ENCODE measurements at places on chromosomes 6 and 20. TPM values are rescaled to one million over a fixed set of nuclear protein-coding genes. Genes with fewer than 3 reads are reported as not detected.

- no peak for DNase-seq
These were observed 580.1 kb downstream of the TFAP2B start for GRCh38 chr6:51398793-51399192.

DNA sequence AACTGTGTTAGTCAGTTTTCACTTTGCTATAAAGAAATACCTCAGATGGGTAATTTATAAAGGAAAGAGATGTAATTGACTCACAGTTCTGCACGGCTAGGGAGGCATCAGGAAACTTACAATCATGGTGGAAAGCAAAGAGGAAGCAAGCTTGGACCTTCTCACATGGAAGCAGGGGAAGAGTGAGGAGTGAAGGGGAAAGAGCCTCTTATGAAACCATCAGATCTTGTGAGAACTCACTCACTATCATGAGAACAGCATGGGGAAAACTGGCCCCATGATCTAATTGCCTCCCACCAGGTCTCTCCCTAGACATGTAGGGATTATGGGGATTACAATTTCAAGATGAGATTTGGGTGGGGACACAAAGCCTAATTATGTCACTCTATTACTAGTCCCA is 41.3 kb upstream of the PLAGL1 start:
- DNase-seq = no peak

DNA sequence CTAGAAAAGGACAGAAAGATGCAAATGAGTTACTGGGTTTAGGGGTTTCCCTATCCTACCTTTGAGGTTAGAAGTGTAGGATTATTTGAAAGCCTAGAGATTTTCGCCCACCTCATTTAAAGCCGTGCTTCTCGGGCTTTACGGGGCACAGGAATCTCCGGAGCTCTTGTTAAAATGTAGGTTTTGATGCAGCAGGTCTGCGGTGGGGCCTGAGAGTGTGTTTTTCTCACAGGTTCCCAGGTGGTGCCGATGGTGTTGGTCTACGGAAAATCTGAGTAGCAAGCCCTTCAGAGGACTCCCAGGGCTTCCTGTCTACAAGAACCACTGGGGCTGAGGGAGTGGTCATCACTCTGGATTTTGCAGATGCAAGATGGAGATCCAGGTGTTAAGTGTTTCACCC is 47.5 kb downstream of the TRAM2 start:
- no peak for DNase-seq

- DNase-seq = no peak
These were observed 3.0 kb upstream of the CCR6 start for GRCh38 chr6:167119670-167120582.

DNA sequence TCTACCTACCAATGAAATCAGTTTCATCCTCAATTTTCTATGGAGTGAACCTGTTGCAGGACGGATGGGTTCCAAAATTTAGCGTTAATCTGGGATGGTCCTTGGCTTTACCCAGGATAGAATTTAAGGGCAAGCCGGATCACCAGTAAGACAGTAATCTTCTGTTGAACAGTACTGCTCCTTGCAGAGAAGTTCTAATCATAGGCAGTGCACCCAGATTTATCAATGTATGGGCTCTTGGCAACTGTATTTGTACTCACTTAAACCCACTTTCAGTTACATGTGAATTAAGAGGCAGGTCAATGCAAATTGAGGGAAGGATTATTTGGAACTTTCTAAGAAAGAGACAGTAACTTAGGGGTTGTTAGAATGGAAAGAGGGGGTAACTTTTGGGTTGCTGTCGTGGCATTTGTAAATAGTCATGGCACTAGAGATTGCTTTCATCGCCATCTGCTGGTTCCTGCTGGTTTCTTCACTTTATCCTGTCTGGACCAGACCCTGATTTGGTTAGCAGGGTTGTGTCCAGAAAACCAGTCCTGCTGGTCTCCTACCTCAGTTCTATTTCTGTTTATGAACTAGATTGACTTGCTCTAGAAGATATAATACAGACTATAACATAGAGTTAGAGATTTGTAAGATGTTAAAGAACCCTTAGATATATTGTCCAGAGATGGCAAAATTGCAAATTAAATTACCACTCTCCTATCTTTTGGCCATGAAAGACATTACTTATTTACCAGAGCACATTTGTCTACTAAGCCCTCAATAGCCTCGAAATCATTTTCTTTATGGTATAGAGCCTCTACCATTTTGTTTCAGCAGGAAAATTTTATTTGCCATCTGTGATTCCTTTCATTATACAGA is 646.3 kb downstream of the UTRN start:
- DNase-seq = no peak

DNA sequence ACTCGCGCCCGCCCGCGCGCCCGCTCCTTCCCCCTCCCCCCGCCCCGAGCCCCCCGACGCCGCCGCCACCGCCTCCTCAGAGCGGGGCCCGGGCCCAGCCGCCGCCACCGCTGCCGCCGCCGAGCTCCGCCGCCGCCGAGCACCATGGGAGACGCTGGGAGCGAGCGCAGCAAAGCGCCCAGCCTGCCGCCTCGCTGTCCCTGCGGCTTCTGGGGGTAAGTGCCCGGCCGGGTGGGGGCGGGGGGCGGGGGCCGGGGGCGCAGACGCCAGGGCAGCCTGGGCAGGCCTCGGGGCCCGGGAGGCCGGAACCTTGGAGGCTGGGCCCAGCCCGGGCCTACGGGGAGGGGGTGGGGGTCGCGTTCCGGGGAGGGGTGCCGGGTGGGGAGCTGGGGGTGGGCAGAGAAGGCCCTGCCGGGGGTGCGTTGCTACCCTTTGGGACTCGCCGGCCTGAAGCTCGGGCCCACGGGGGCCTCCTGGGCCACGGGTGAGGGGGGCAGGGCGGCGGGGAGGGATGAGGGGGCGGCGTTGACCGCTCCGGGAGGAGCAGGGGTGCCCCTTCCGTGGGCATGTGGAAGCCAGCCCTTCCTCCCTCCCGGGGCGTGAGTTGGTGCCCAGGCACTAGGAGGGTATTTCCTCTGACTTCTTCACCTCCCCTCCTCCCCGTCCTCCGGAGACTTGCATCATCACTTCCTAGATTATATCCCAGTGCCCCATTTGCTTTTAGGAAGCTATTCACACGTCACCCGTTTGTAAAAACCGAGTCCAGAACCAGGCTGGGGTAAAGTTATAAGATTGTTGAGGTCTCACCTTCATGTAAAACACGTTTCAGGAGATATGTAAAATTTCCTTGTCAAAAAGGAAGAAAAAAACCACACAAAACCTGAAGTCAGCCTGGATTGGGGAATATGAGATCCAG is 533 bp downstream of the ZFAND3 start:
- no peak for DNase-seq

GRCh38 chr6:11811644-11812264 is 33.2 kb upstream of the ADTRP start:
- DNase-seq = no peak

DNA sequence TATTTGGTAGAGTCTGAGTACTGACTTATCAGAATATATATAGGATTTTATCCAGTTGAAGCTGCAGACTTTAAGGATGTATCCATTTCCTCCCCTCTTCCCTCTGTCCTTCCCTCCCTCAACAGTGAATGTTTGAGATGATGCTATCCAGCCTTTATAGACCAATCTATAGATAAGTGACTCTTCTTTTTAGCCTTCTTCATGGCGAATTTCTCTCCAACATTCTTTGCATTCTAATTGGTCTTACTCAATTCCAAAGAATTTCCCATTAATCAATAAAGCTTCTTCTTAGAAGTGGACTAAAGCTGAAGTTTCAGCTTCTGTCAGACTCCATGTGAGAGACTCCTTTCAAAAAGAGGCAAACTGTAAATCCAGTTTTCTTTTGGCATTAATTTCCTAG is 99.3 kb downstream of the AIG1 start:
- no peak for DNase-seq

GRCh38 chr6:37354526-37355384 is 972 bp downstream of the RNF8 start:
- DNase-seq = no peak

DNA sequence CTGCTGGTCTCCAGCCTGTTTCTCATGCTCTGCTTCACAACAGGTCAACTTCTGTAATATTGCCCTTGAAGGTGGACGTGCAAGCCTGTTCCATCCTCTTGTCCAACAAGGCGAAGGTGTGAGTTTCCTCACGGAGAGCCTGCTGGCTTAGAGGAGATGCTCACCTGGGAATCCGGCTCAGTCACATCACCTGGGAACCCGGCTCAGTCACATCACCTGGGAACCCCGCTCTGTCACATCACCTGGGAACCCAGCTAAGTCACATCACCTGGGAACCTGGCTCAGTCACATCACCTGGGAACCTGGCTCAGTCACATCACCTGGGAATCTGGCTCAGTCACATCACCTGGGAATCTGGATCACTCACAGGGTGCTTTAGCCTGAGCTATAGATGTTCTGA is 230.1 kb downstream of the ERMARD start:
- DNase-seq = no peak

GRCh38 chr20:53859684-53860083 is 210.7 kb downstream of the BCAS1 start:
- DNase-seq = no peak

DNA sequence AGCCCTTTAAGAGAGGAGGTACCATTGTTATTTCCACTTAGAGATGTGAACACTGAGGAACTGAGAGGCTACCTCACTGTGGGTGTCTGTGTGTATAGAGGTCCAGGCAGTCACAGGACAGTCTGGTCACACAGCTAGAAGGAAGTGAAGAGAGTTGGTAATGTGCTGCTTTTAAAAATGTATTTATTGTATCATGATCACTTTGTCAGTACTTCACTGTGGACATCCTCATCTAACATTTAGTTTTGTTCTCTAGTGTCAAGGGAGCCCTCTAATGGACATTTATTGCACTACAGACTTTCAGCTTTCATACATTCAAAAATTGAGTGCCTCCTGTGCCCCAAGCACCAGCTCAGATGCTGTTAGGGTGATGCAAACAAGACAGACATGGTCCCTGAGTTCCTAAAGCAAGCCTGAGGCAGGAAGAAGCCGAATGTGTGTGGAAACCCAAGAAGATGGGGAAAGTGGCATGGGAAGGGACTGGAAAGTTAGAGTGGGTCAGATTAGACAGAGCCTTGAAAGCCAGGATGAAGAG is 123.0 kb downstream of the SLC16A10 start:
- no peak for DNase-seq

DNA sequence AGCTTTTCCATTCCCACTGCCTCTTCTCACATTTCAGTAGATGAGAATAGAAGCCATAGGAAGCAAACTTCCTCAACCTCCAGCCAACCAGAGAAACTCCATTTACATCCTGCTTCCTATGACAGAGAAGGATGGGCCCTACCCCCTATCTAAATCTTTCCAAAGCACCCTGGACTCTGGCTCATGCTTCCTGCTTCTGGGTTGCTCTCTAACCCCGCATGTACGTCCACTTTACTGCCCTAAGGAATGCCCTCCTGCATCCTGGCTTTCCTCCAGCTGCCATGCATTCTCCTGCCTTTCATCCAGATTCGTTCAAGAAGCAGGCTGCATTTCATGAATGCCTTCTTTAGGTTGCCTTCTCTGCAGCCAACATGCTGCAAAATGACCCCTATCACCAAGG is 91.9 kb downstream of the FAM217A start:
- no peak for DNase-seq

DNA sequence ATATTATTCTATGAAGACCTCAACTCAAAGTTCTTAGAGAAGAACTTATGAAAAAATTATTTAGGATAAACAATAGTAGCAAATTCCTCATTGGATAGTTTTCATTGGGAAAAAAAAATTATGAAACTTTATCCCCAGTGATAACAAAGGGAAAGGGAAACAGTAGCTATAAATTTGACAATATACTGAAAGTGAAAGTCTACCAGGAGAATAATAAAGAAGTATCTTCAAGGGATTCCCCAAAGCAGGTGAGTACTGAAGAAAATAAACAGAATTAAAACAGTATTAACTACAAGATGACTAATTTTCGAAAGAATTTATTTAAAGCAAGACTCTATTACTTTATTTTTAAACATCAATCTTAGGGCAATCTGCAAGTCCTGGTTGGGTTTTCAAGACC is 56.4 kb downstream of the REPS1 start:
- DNase-seq = no peak

GRCh38 chr6:149169761-149170511 is 147.6 kb upstream of the TAB2 start:
- DNase-seq = no peak

DNA sequence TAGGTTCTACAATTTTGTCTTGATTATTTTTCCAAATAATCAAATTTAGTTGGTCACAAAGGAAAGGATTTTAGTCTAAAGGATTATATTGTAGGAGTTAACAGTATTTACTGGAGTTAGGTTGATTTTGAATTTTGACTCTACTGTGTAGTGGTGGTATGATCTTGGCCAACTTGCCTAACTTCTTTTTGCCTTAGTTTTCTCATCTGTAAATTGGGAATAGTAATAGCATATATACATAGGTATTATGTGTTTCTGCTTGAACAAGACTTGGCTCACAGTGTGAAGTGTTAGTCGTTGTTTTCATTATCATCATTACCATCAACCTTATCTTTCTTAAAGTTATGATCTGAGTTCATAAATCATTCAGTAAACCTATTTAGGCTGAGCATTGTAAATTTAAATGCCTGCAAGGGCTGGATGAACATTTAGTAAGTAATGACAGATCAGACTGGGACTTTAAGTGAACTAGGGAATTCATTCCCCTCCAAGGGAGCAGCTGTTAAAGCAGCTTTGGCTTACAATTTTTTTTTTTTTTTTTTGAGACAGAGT is 11.2 kb downstream of the ITCH start:
- no peak for DNase-seq

- no peak for DNase-seq
These were observed 224 bp downstream of the MPC1 start for GRCh38 chr6:166382500-166382932.

DNA sequence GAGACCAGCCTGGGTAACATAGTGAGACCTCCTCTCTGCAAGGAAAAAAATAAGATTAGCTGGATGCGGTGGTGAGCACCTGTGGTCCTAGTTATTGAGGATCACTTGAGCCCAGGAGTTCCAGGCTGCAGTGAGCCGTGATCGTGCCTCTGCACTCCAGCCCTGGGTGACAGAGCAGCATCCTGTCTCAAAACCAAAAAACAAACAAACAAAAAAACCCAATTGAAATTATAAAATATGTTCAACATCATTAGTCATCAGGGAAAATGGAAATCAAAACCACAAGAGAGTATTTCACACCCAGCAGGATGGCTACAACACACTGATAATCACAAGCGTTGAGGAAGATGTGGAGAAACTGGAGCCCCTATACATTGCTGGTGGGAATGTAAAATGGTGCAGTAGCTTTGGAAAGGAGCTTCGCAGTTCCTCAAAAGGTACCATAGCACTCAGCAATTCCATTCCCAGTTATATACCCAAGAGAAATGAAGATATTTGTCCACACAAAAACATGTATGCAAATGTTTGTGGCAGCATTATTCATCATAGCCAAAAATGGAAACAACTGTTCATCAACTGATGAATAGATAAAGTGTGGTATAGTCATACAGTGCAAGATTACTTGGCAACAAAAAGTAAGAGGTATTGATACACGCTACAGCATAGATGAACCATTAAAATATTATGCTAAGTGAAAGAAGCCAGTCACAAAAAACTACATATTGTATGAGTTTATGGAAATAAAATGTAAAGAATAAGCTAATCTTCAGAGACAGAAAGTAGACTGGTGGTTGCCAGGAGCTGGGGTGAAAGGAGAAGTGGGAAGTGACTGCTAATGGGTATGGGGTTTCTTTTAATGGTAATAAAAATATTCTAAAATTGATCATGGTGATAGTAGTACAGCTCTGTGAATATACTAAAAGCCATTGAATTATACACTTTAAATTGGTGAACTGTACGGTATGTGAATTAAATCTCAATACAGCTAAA is 38.7 kb upstream of the RIPOR2 start:
- DNase-seq = no peak

EFCAB8 gene
- polyA plus RNA-seq = 0.29 TPM

HTR1E gene
- 0.73 TPM for polyA plus RNA-seq

CNBD2 gene
- 0.67 TPM for polyA plus RNA-seq

PLG gene
- 10.6 TPM for polyA plus RNA-seq

TPMT gene
- 6.3 TPM for polyA plus RNA-seq

PSMG4 gene
- polyA plus RNA-seq = 18.4 TPM

LY6G5C gene
- 2.8 TPM for polyA plus RNA-seq

TLDC2 gene
- polyA plus RNA-seq = 6.4 TPM

FAM209B gene
- polyA plus RNA-seq = 0.34 TPM
